ENCODE measurements at places on chromosomes 2 and 18. TPM values are rescaled to one million over a fixed set of nuclear protein-coding genes. Genes with fewer than 3 reads are reported as not detected.

ZAP70 gene
- 3.7 TPM for total RNA-seq

MAP3K19 gene
- 0.21 TPM for total RNA-seq

DNA sequence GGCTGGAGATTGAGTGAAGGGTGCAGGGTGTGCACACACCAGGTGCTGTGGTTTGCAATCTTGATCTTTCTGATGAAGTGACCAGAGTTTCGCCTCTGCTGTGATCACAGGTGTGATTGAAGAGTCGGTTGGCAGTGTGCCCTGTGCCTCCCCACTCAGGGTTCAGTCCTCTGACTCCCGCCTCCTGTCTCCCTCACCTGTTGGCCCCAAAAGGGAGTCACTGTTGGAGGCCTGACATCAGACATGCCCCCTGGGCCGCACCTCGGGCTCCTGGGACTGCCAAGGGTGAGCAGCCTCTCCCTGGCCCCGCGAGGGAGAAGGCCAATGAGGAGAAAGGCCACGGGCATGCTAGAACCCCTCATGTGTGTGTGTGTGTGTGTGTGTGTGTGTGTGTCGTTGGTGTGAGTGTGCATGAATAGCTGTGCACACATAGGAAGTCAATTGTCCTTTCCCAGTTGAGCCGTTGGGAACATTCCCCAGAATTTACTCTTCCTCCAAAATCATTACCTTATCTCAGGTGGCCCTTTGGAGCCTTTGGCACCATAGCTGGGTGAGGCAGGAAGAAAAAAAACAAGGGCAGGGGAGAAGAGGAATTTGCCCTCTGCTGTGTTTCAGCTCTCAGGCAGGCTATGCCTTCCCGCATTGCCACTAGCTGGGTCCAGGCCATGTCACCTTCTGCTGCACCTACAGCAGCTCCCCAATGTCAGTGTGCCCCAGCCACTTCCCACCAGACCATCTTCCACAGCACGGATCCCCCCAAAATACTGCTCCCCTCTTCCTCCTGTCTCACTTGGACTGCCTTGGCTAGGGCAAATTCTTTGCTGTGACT lies 78.1 kb upstream of the LAPTM4A start:
- DNase-seq: no peak

- DNase-seq: no peak
These were observed 89.8 kb upstream of the NEUROD1 start for GRCh38 chr2:181770150-181770549.

- no peak for DNase-seq
These were observed 93.8 kb upstream of the ZBTB14 start for GRCh38 chr18:5389356-5389755.

- DNase-seq: no peak
These were observed 59.0 kb downstream of the GPR39 start for GRCh38 chr2:132475615-132476014.
